ENCODE measurements at places on chromosomes 1 and 21.

- no peak for DNase-seq
These were observed 44.1 kb downstream of the S100B start for GRCh38 chr21:46560568-46561444.

DNA sequence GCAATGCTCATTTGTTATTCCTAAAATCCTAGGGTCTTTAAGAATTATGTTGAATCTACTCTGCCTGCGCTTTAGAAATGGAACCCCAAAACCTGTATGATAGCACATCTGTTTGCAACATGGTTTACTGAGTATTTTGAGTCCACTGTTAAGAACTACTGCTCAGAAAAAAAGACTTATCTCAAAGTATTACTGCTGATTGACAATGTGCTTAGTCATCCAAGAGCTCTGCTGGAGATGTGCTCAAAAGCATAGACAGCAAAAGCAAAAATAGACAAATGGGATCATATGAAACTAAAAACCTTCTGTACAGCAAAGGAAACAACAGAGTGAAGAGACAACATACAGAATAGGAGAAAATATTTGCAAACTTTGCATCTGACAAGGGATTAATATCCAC, 107.0 kb downstream of the CTH start:
- no peak for DNase-seq

- DNase-seq = no peak
These were observed 60.8 kb downstream of the ZNF684 start for GRCh38 chr1:40592107-40592803.

DNA sequence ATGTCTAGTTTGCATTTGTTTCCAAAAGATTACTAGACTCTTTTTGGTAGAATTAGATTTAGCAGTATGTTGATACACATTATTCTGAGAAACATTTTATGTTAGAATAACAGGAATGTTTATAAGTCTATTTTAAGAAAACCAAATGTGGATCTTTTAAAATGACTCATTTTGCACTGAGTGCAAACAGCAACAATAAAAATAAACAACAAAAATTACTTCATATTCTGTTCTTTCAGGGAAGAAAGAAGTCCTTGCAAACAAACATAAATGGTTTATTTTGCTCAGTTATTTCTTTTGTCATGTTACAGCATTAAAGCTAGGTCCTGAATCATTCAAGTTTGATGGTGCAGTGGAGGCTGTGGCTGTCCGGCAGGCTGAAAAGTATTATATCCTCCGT, 106.8 kb upstream of the TENT5C start:
- DNase-seq = no peak

DNA sequence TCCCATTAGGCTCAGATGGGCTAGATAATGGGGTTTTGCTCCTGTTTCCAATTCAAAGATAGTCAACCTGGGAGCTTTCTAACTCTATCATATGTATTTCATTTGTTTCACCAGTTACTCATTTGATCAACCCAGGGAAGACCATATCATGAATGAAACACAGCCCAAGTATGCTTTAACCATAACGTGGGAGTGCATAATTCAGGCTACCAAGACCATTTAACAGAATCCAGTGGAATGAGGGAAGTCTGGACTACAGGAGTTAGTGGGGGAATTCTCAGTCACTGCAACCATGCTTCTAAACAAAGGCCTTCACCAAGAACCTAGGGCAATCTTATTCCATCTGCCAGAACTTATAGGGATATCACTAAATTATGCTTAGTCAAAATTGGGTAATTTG, 15.0 kb upstream of the SLC16A1 start:
- no peak for DNase-seq

- no peak for DNase-seq
These were observed 7.0 kb upstream of the ZBTB48 start for GRCh38 chr1:6572653-6573383.

GRCh38 chr21:28734522-28735175, 258.0 kb downstream of the LTN1 start:
- DNase-seq = no peak

DNA sequence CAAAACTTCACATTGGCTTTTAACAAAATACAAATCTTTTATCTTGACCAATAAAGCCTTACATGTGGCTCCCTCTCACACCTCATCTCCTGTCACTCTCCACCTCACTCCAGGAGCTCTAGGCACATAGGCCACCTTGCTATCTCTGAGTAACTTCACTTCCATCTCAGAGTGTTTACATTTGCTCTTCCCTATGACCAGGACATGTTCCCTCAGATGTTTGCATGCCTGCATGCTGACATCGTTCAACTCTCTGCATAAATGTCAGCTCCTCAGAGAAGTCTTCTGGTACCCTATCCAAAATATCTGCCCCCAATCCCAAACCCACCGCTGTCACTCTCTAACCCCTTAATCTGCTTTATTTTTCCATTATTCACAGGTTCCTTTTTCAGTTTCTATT, 110.9 kb downstream of the TOMM20 start:
- DNase-seq = no peak

- no peak for DNase-seq
These were observed 4.9 kb downstream of the UCHL5 start for GRCh38 chr1:193054169-193054675.

GRCh38 chr21:21466752-21467151, 468.5 kb downstream of the NCAM2 start:
- no peak for DNase-seq

GRCh38 chr1:16727190-16728111, 12.9 kb upstream of the RNU1-4 start:
- DNase-seq = no peak

- no peak for DNase-seq
These were observed 91.2 kb upstream of the JUN start for GRCh38 chr1:58874757-58875755.

GRCh38 chr1:74465193-74465681, 47.2 kb downstream of the LRRC53 start:
- no peak for DNase-seq

DNA sequence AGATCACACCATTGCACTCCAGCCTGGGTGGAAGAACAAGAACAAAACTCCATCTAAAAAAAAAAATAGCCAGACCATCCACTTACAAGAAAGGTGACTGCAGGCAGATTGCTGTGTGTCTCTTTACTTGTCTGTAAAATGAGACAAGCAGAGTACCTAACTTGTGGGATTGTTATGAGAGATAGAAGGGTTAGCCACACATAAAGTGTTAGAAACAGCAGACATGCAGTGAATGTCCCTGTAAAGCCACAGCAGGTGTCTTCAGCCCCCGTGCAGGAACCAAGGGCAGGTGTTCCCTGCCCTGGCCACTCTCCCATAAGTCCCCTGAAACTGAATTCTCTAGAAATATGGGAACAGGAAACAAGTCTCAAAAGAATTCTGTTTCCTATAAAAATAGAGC, 40.8 kb upstream of the EFHD2 start:
- DNase-seq = no peak

- DNase-seq = no peak
These were observed 6.0 kb upstream of the LRRC71 start for GRCh38 chr1:156914440-156914856.

DNA sequence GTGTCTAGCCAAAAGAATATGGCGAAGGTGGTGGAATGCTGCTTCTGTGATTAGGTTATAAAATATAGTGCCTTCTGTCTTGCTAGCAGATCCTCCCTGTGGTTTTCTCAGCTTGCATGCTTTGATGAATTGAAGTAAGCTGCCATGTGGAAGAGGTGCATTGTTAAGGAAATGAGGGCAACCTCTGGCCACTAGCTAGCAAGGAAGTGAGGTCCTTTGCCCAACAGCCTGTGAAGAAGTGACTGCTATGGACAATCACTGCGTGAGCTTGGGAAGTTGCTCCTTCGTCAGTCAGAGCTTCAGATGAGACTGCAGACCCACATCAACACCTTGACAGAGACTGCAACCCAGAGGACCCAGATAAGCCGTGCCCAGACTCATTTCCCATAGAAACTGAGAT, 109.4 kb downstream of the GIPC2 start:
- DNase-seq = no peak

GRCh38 chr1:116488071-116488470, 82.8 kb downstream of the CD58 start:
- DNase-seq = no peak

GRCh38 chr1:93848350-93848883, 30.6 kb downstream of the DNTTIP2 start:
- DNase-seq = no peak
